ENCODE measurements at places on chromosomes 3 and 15. TPM values are rescaled to one million over a fixed set of nuclear protein-coding genes. Genes with fewer than 3 reads are reported as not detected.

Gene CASR
- total RNA-seq: 1.7 TPM

- H3K36me3 ChIP-seq: no peaks in the 10 kb centered on the region
- H3K27me3 ChIP-seq: no peaks in the 10 kb centered on the region
- H3K4me1 ChIP-seq: no peaks in the 10 kb centered on the region
Observed at GRCh38 chr3:192449036-192449435, 278.3 kb downstream of the FGF12 start.

DNA sequence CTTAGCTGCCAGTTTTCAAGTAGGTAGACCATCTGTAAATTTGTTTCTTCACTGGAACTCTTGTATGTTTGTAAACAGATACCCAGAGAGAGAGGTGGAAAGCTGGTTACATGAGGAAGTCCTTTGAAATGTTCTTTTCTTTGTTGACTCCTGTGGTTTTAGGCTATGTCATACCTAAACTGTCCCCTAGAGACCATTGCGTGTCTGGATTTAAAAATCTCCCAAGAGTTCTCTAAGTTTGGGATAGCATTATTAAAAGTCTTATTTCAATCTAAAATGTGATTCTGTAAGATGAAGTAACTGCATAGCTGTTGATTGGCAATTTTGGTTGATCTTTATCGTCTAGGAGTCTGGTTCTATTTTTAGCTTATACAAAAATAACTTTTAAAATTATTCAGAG, 127.2 kb downstream of the GHSR start:
- no peak overlapping the region for H3K4me3 ChIP-seq
- H3K4me1 ChIP-seq: no peaks in the 10 kb centered on the region
- H3K27me3 ChIP-seq: no peaks in the 10 kb centered on the region
- no peak for DNase-seq

GRCh38 chr15:45641999-45642932, 7.4 kb downstream of the SQOR start:
- H3K4me1 ChIP-seq: peaks cover 76% of the 10 kb centered on the region
- no peak overlapping the region for H3K4me3 ChIP-seq
- H3K36me3 ChIP-seq: no peaks in the 10 kb centered on the region
- DNase-seq: no peak
